ENCODE measurements at places on chromosomes 4 and X. TPM values are rescaled to one million over a fixed set of nuclear protein-coding genes. Genes with fewer than 3 reads are reported as not detected.

DNA sequence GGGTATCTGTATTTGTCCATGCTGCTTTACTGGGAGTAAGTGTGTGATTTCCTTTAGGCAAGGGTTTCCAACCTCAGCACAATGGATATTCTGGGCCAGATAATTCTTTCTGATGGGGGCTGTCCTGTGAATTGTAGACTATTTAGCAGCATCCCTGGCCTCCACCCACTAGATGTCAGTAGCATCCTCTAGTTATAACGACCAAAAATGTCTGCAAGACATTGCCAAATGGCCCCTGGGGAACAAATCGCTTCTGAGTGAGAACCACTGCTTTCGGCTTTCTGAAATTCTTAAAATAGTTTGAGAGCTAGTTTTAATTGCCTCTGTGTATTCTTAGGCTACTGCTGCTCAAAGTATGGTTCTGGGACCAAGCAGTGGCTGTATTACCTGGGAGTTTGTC, 81.2 kb upstream of the GPM6B start:
- no peak for DNase-seq

GRCh38 chrX:39675619-39676018, 422.1 kb downstream of the BCOR start:
- no peak for DNase-seq

GRCh38 chr4:99200138-99200537, 18.9 kb downstream of the ADH6 start:
- no peak for DNase-seq

DNA sequence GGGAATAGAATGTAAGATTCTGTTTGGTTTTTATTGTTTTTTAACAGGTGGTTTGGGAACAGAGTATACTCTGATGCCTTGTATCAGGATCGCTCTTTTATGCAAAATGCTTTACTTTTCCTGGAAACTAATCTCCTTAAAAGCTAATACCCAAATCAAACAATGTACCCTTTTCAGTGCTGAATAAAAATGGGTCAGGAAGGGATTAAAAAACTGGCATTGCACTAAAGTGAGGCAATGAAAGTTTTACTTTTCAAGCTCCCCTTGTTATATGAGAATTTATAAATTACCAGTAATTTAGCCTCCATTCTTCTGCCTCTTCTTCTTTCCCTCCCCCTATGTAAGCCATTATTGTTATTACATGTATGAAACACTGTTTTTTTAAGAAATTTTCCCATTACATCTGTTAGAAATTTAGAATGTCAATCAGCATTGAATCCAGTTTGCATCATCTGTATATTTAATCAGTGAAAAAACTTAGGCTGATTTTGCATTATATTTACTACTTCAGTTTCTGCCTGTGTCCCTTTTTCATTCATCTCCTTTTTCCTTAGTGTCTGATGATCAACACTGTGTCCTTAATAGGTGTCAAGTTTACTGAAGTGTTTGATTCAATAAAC, 89.7 kb upstream of the NPNT start:
- no peak for DNase-seq

Gene TMEM35A
- 22.9 TPM for total RNA-seq

DNA sequence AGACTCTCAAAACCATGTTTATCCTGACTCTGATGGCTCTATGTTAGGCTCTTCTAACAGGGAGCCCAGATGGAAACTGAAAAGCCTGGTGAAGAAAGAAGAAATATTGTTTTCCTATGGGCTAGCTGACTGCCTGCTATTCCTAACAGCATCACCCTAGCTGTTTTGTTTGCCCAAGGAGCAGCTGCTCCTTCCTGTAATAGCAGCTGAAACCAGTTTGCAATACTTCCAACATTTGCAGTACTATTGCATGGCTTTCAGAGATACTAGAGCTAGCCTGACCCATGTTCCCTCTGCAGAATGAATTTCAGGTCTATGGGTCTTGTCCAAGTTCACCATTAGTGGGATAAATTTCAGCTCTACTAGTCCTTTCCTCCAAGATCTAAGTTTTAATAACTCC, 495.2 kb downstream of the INPP4B start:
- no peak for DNase-seq

DNA sequence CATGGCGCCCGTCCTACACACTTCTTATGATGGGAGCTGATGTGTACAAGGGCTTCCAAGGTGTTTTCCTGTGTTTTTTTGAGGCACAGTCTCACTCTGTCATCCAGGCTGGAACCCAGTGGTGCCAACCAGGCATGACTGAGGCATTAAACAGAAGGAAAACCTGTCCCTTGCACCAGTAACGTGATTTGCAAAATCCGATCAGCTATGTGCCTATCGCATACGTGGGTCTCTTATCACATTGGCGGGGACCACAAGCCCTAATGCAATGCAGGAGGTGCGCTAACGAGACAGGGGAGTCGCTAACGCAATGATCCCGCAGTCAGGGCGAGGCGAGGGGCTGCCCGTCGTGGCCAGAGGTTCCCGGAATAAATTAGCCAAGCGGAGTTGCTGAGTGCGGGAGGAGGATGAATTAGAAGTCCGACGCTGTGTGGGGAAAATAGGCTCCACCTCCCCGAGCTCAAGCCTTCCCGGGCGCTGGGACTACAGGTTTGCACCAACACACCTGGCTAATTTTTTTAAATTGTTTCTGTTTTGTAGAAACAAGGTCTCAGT, 162.7 kb downstream of the SHOX start:
- DNase-seq, result no peak

DNA sequence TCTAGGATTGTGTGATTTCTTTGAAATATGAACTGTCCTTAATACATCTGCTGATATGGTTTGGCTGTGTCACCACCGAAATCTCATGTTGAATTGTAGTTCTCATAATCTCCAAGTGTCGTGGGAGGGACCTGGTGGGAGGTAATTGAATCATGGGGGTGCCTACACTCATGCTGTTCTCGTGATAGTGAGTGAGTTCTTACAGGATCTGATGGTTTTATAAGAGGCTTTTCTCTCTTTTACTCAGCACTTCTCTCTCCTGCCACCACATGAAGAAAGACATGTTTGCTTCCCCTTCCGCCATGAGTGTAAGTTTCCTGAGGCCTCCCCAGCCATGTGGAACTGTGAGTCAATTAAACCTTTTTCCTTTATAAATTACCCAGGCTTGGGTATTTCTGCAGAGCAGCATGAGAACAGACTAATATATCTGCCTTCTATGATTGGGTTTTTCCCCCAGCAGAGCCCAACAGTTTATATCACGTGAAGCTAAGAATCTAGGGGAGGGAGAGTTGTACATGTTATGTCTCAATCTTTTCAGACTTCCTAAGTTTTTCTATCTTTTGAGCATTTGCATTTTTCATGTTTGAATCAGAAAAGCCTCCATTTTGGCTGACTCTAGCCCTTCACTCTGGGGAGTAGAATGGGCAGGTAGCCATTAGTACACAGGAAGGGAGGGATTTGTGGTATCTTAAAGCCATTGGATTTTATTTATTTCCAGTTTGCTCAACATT, 58.9 kb downstream of the PLAC1 start:
- DNase-seq, result no peak

Gene GPR34
- 9.1 TPM for total RNA-seq
